Right atrium auricular region (tissue), 2 donors: ENCODE measurements at places on chromosomes 7 and 10.

- no peaks in the 10 kb centered on the region for H3K4me1 ChIP-seq
- peak within 1 kb of the TSS; percentile 98 for H3K27ac ChIP-seq
- DNase-seq = no peak
- no peaks in the 10 kb centered on the region for H3K27me3 ChIP-seq
Measured at GRCh38 chr10:102644066-102644645, at the start of gene TRIM8. TRIM8 (plus strand) TSS chr10:102644479; CDS start chr10:102644618, 139 bp downstream.

GRCh38 chr10:100319707-100320402 is 10.2 kb downstream of the PKD2L1 start:
- no peak overlapping the region for H3K27ac ChIP-seq
- H3K27me3 ChIP-seq = no peaks in the 10 kb centered on the region
- H3K36me3 ChIP-seq = no peaks in the 10 kb centered on the region
- no peak for DNase-seq

DNA sequence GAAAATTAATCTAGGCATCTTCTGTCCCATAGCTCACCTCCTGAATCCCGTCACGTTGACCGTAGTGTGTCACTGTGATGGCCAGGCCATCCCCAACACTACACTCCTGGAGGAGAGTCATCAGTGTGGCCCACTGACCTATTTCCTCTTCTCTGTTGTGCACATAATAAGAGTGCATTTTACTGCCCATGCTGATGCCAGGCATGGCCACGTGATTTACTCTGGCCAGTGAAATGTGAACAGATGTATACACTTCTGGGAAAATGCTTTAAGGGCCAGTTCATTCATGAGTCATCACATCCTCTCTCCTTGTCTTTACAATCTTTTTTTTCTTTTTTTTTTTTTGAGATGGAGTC is 101.9 kb upstream of the PIP4K2A start:
- no peaks in the 10 kb centered on the region for H3K4me1 ChIP-seq
- H3K27me3 ChIP-seq = no peaks in the 10 kb centered on the region
- DNase-seq = no peak
- no peak overlapping the region for H3K27ac ChIP-seq
- H3K36me3 ChIP-seq = no peaks in the 10 kb centered on the region

- no peaks in the 10 kb centered on the region for H3K27me3 ChIP-seq
- peak overlapping the region; percentile 94 for H3K27ac ChIP-seq
- peak overlapping the region; percentile 65 for H3K4me3 ChIP-seq
- peaks cover 15% of the 10 kb centered on the region for H3K36me3 ChIP-seq
- DNase-seq = no peak
- H3K4me1 ChIP-seq = no peaks in the 10 kb centered on the region
Measured at GRCh38 chr7:516216-516605, 3.4 kb downstream of the PDGFA start.

DNA sequence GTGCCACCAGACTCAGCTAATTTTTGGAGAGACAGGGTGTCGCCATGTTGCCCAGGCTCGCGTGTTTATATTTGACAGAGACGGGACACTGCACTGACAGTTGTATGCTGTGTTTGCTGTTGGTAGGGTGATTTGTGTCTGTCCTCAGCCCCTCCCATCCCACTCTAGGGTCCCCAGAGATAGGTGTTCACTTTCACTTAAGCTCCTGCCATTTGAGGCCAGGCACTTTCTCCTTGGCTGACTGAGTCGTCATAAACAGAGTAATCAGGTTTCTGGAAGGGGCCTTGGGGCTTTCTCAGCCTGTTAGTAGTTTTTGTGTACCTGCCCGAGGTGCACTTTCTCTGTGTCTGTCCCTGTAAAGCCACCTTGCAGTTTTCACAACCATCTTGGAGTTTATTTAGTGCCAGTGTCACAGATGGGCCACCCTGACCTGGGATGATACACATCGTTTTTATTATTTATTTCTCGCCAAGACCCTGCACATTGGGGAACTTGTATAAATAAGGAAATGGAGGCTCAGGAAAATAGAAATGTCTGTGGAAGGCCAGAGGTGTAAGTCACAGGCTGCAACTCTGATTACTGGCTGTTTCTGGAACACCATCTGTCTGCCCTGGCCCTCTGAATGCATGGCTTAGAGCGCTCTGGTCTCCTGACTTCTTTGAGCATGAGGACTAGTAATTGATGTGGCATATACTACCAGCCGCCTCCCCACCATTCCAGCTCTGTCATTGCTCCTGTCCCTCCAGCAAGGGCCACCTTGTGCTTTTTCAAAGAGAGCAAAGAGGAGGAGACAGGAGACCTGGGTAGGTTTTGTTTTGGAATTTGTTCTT is 81.9 kb upstream of the PDCD4 start:
- no peak overlapping the region for H3K4me3 ChIP-seq
- peaks cover 59% of the 10 kb centered on the region for H3K4me1 ChIP-seq
- H3K27me3 ChIP-seq = no peaks in the 10 kb centered on the region

DNA sequence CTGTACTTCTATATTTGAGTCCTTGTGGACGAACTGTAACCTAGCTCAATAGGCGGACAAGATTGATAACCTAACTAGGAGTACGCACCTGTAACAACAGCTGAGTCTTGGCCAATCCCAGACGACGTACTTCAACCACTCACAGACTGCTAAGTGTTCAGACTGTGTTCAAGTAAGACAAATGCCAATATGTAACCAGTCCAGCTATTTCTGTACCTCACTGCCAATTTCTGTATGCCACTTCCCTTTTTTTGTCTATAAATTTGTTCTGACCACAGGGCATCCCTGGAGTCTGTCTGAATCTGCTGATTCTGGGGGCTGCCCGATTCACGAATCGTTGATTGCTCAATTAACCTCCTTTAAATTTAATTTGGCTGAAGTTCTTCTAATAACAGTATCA is 32.2 kb downstream of the HACD1 start:
- no peaks in the 10 kb centered on the region for H3K36me3 ChIP-seq
- no peak overlapping the region for H3K4me3 ChIP-seq
- no peaks in the 10 kb centered on the region for H3K4me1 ChIP-seq
